ENCODE measurements at places on chromosomes 5 and 9.
A peak's percentile ranks its signal among the peaks of the same experiment; 100 is the strongest.

DNA sequence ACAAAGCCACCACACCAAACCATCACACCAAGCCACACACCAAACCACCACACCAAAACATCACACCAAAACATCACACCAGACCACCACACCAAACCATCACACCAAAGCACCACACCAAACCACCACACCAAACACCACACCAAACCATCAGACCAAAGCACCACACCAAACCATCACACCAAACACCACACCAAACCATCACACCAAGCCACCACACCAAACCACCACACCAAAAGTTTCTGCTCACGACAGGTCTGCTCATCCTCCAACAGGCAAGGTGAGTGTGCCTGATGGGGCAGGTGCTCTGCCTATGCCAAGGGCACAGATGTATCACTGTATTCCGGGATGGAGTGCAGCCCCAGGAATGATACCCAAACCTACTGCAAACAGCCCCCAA is 87.9 kb upstream of the FSTL4 start:
- no peak for DNase-seq

GRCh38 chr9:114774524-114774923 is 31.3 kb downstream of the TNFSF15 start:
- DNase-seq, result no peak

- DNase-seq, result no peak
Observed at GRCh38 chr5:116046261-116046660, 14.0 kb downstream of the ARL14EPL start.

DNA sequence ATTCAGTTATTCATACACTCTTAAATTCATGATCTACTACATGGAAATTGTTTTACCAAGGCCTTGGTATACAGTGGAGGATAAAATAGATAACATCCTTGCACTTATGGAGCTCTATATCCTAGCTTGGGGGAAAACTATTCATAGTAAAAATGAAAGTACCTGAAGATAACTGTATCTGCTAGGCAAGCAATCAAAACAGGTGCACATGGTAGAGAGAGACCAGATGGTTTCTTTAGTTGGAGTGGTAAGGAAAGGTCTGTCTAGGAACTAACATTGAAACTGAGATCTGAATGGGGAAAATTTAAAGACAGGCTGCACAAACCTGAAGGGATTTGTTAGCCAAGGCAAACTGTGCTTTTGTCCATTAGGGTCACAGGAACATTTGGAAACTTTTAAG is 11.1 kb upstream of the SLCO4C1 start:
- no peak for DNase-seq

GRCh38 chr5:37814699-37815098 is 25.1 kb downstream of the GDNF start:
- no peak for DNase-seq

DNA sequence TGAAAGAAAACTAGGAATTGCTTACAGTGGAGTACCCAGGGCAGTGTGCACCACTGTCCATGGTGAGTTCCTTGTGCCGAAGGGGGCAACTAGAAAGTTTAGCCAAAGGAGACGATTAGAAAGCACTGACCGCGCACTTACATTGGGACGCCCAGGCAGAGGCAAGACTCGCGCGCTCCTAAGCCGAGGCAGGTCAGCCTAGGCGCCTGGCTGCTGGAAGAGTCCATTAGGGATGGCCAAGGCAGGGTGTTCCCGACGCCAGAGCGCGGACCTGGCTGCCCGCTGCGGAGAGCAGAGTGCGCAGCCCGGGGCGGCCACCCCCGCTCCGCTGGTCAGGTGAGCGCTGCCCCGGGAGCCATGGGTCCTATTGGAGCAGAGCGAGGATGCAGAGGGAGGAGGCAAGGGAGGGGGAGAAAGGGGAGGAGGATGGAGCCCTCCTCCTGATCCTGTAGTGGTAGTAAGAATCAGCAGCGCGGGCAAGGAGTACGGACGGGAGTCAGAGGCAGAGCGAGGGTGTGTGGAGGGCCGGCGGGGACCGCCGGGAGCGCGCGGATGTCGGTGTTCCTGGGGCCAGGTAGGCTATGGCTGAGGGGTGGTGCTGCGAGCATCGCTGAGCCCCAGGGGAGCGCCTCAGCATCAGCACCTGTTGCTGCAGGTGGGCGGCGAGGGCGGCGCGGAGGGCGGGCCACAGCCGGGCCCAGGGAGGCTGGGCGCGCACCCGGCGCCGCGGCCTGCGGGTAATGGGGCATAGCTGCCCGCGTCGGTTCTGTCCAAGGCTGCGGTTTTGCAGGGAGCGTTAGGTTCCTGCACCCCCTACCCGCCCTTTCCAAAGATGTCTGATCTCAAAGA is at the start of gene ADGRV1:
TSS of gene ADGRV1 (plus strand) at position 454 of the 849 bp plus-strand sequence. CDS start at position 553, 99 bp downstream.
- no peak for DNase-seq

- DNase-seq, result peak; percentile 75
Observed at GRCh38 chr5:151213803-151214613, 9.9 kb downstream of the CCDC69 start.

GRCh38 chr9:130930804-130931349 is 8.2 kb downstream of the FIBCD1 start:
- no peak for DNase-seq

Measured in activated CD8-positive, alpha-beta memory T cell treated with anti-CD3 and anti-CD28 coated beads for 1 hour (primary cell).